ENCODE measurements at places on chromosomes 3 and 15.

GRCh38 chr15:50190166-50190570 lies 8.2 kb downstream of the SLC27A2 start:
- no peak for DNase-seq

DNA sequence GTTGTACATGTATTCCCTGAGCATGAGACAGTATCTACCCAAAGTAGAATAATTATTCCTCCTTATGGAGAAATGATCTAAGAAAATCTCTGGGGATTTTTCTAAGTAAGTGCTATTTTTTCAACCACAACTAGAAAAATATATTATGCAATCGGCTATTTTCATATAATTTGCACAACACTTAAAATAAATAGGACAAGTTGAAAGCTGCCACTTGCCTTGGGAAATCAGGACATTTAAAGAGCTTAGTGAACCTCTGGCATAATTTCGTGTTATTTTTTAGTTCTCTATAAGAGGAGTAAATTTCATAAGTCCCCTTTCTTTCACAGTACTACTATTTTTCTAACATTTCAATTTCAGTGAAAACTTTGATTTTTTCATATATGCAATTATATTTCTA lies 672.1 kb downstream of the OTOL1 start:
- no peak for DNase-seq

GRCh38 chr15:48432688-48433087 lies 101.5 kb downstream of the DUT start:
- no peak for DNase-seq

DNA sequence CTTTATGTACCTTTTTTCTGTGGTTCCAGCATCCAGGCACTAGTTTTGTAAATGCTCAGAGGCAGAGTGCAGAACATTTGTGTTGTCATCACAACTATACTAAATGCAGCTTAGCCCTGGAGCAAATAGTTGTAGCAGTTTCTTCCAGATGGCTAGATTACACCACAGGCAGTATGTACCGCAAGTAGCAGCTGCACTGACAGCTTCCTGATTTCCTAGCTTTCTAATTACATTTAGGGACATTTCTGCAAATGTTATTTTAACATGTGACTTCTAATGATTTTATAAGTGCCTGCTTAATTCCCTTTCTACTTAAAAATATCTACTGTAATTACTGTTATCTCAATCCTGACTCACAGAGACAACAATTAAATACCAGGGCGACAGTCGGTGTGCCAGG lies 106.5 kb downstream of the NR2E3 start:
- DNase-seq: no peak

- no peak for DNase-seq
Observed at GRCh38 chr3:61645148-61645547, 83.8 kb downstream of the PTPRG start.
